ENCODE measurements at places on chromosomes 7 and 10. TPM values are rescaled to one million over a fixed set of nuclear protein-coding genes. Genes with fewer than 3 reads are reported as not detected.

The PSD gene
- 1.8 TPM for polyA plus RNA-seq

The VIPR2 gene
- polyA plus RNA-seq: not detected

The ACSM6 gene
- polyA plus RNA-seq: not detected

The PLXDC2 gene
- polyA plus RNA-seq: 0.47 TPM

The OR2A42 gene
- polyA plus RNA-seq: 0.02 TPM

The NUDT13 gene
- polyA plus RNA-seq: 1.7 TPM

The NKX1-2 gene
- not detected for polyA plus RNA-seq

The LRRC17 gene
- 2.4 TPM for polyA plus RNA-seq

The SNX13 gene
- 17.1 TPM for polyA plus RNA-seq

The SNCG gene
- polyA plus RNA-seq: 6.3 TPM

The DNAJC12 gene
- polyA plus RNA-seq: 0.13 TPM

The IKZF5 gene
- 4.9 TPM for polyA plus RNA-seq

The OR2A12 gene
- polyA plus RNA-seq: not detected

The UNCX gene
- polyA plus RNA-seq: not detected

The RBP3 gene
- not detected for polyA plus RNA-seq

The POM121 gene
- 3.7 TPM for polyA plus RNA-seq

The AGMO gene
- not detected for polyA plus RNA-seq

The CHN2 gene
- not detected for polyA plus RNA-seq

The SEMA3D gene
- 27.7 TPM for polyA plus RNA-seq

The NEBL gene
- not detected for polyA plus RNA-seq

The LHFPL3 gene
- not detected for polyA plus RNA-seq

The LLCFC1 gene
- not detected for polyA plus RNA-seq

The HDAC9 gene
- polyA plus RNA-seq: 14.7 TPM

The TMEM178B gene
- 0.43 TPM for polyA plus RNA-seq

The PTN gene
- polyA plus RNA-seq: 33.5 TPM

The BMPR1A gene
- 39.6 TPM for polyA plus RNA-seq

The LIPF gene
- polyA plus RNA-seq: not detected

The DGKB gene
- polyA plus RNA-seq: 0.09 TPM

The NUTM2E gene
- 0.22 TPM for polyA plus RNA-seq

The ENTPD1 gene
- 0.20 TPM for polyA plus RNA-seq

The TRAPPC14 gene
- 3.2 TPM for polyA plus RNA-seq

The TEX47 gene
- polyA plus RNA-seq: not detected

The TRIL gene
- polyA plus RNA-seq: not detected

The SAP25 gene
- polyA plus RNA-seq: 0.34 TPM

The SVOPL gene
- polyA plus RNA-seq: not detected

The ABCA13 gene
- polyA plus RNA-seq: 0.34 TPM

The WNT8B gene
- polyA plus RNA-seq: 0.04 TPM

The TOMM7 gene
- polyA plus RNA-seq: 346 TPM

The MKX gene
- 68.1 TPM for polyA plus RNA-seq

The SPDYE5 gene
- polyA plus RNA-seq: 0.04 TPM

The TMEM213 gene
- not detected for polyA plus RNA-seq

The RAMP3 gene
- polyA plus RNA-seq: not detected

The TCF7L2 gene
- 11.3 TPM for polyA plus RNA-seq

The PDE6C gene
- not detected for polyA plus RNA-seq

The MSMB gene
- polyA plus RNA-seq: not detected

The LAMTOR4 gene
- polyA plus RNA-seq: 193 TPM

The CCZ1B gene
- 24.6 TPM for polyA plus RNA-seq

The OR6V1 gene
- polyA plus RNA-seq: not detected

The MUC12 gene
- polyA plus RNA-seq: 0.89 TPM

The MYL10 gene
- polyA plus RNA-seq: 0.18 TPM
